Endothelial cell (in vitro differentiated cells): ENCODE measurements at places on chromosomes 3 and 15.

DNA sequence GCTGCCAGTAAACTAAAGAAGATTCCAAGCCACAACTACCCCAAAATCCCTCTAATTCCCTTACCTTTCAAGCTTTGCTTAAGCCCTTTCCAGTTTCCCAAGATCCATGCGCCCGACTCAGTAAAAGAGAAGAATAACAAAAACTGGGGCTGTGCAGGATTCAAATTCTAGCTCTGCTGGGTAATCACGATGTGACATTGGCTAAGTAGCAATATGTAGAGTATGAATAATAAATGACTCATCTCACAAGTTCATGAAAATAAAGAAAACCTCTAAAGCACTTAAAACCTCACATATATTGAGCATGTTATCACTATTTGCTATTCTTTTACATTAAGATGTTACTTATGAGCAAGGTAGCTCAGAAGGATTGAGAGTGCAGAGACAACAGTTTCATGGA is 522.2 kb upstream of the ZNF717 start:
- DNase-seq: no peak

DNA sequence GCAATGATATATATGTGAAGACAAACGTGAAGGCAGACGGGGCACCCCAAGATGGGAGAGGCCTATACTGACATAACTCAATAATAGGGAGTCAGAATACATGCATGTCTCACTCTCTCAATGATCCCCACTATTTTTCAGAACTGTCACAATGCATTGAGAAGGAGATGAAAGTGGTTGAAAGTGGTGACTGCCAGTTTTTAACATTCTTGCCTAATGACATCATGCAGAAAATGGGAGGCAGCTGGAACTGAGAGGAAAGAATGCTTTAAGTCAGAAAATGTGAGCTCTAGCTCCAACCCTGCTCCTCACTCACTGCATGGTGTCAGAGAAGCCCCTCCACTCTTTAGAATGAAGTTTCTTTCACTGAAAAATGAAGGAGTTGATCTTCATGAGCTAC is 55.3 kb upstream of the P2RY1 start:
- no peak for DNase-seq

DNA sequence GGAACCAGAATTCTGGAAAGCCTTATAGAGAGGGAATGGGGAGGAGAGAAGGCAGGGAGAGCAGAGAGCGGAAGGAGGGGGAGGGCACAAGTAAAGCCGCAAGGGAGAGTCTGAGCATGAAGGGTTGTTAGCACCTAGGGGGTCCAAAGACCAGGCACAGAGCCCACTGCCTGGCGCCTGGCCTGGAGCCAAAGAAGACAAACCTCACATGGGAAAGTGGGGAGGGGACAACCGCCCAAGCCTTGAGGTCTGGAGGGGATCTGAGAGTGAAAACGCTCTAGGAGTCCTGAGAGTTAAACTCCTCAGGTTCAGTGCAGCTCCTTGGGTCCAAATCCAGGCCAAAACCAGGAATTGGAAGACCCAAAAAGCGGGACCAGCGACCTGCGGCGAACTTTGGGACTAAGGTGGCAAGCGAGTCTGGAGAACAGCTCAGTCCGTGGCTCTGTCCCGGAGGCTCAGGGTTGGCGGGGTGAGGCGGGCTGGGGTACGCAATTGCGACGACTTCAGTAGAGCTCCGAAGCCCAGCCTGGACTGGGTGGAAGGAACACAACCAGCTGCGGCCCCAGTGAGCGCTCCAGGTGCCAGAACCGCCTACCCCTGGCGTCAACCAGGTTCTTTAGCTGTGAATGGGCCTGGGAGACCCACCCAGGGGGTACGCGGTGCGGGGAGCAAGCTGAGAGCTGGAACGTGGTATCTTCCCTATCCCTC is 807 bp upstream of the INAFM2 start:
- DNase-seq: no peak

DNA sequence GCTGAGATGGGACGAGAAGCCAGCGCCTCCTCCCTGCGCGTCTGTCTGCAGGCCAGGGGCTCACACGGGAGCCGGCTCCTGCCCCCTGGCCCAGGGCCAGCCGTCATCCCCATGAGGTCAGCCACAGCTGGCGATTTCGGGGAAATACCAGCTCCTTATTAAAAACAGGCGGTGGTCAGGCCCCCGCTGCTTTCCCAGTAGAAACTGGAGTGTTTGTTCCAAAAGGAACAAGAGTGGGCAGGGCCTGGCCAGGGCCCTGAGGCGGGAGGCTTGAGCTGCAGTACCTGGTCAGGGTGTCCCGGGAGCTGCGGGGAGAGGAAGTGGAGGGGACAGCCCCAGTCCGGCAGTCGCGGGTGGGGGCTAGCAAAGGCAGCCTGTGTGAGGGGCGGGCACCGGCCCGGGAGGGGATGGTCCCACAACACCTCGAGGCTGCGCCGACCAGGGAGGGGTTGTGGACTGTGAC is 17.8 kb downstream of the MYL3 start:
- DNase-seq: peak; percentile 2

DNA sequence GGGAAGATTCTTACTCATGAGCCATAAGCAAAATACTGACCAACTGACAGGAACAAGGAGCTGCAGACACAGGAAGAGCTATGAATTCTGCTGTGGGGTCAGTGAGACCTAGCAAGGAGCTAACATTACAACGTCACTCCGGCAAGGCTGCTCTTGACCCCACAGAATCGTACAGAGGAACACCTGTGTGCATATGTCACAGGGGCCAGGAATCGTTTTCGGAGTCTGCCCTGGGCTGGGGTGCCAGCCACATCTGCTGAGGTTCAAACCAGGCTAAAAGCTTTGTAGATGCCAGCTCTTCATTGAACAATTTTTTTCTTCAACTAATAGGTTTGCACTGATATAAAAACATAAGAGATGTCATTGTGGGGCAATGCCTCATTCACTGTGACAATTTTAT is 82.6 kb downstream of the LRRK1 start:
- DNase-seq: no peak

GRCh38 chr3:64030741-64031140 is 7.4 kb upstream of the PSMD6 start:
- peak; percentile 72 for DNase-seq

- peak; percentile 51 for DNase-seq
These were observed 48.9 kb upstream of the RBP1 start for GRCh38 chr3:139588450-139588849.

DNA sequence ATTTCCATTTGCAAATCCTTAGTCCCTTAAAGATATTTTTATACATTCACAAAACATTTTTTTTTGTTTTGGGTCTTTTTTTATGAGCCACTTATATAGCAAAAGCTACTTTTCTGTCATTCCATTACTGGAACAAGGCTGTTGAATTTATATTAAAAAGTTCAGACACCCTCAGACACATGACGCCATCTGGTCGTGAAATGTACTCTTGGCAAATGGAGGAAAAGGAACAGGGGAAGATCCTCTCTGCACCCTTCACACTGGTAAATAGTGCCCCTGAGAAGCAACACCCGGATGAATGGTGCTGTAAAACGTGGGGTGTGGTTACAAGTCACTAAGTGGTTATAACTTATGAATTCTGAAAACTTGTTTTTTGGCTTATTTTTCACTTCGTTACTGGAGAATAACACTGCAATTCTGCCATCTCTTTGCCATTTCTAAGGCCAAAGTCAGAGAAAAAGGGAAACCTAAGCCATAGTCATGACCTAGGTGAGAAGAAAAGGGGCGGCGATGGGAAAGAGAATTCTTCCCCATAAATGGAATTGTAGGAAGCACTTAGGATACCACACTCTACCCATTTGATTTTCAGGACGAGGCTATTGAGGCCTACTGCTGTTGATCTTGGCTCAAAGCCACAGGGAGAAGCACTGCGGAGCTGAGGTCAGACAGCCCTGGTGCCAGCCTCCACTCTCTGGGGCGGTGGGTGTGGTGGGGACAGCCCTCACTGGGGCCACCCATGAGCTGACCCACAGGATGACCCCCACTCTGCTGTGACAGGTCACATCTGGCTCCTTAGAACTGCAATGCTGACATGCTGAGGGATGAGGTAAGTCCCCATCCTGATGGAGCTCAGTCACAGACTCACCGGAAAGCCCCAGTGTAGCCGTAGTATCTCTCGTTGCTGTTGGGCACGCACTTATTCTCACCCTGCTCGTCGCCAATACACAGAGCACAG is 21.9 kb downstream of the LTF start:
- peak; percentile 47 for DNase-seq

- no peak for DNase-seq
These were observed 147.6 kb downstream of the TIGIT start for GRCh38 chr3:114441386-114441785.

GRCh38 chr3:55180936-55181535 is 253.2 kb upstream of the LRTM1 start:
- peak; percentile 27 for DNase-seq

GRCh38 chr3:16395212-16395611 is 118.3 kb downstream of the RFTN1 start:
- DNase-seq: no peak

DNA sequence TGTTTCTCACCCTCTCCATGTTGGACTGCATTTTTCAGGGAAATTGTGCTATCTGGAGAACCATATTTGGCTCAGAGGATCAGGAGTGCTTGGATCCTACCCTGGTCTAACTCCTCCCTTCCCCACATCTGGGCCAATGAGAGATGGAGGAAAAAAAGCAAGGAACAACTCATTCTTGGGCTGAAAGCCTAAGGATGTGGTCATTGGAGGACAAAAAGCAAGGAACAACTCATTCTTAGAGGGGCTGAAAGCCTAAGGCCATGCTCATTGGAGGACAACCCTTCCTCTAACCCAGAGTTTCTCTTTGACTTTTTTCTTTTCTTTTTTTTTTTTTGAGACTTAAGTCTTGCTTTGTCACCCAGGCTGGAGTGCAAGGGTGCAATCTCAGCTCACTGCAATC is 48.6 kb upstream of the CHRNB4 start:
- DNase-seq: no peak

- DNase-seq: no peak
These were observed 67.7 kb downstream of the RARB start for GRCh38 chr3:25495726-25496253.

GRCh38 chr15:69400850-69401249 is 13.3 kb upstream of the KIF23 start:
- DNase-seq: no peak

- no peak for DNase-seq
These were observed 610.2 kb downstream of the TBL1XR1 start for GRCh38 chr3:176587089-176587488.

- DNase-seq: no peak
These were observed 46.4 kb upstream of the KLF13 start for GRCh38 chr15:31280046-31280830.

- DNase-seq: no peak
These were observed 966 bp upstream of the PKM start for GRCh38 chr15:72231833-72232478.

DNA sequence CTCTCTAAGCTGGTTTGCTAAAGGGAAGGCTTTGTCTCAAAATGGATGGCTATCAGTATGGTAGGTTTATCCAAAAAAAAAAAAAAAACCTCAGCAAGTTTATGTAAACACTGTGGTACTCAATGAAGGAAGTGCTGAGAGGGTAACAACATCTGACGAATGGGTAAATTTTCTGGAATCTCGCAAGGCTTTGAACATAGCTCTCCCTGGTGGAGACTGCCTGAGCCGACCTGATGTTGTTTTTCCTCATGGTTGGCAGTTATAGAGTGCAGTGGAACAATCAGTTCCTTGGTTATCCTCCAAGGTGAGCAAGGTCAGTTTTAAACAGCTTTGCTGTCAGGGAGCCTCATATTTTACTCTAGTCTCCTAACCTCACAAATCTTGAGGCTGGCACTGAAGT is 94.6 kb downstream of the ZPLD1 start:
- DNase-seq: peak; percentile 8

- DNase-seq: no peak
These were observed 30.2 kb downstream of the ABI3BP start for GRCh38 chr3:100963041-100963440.

DNA sequence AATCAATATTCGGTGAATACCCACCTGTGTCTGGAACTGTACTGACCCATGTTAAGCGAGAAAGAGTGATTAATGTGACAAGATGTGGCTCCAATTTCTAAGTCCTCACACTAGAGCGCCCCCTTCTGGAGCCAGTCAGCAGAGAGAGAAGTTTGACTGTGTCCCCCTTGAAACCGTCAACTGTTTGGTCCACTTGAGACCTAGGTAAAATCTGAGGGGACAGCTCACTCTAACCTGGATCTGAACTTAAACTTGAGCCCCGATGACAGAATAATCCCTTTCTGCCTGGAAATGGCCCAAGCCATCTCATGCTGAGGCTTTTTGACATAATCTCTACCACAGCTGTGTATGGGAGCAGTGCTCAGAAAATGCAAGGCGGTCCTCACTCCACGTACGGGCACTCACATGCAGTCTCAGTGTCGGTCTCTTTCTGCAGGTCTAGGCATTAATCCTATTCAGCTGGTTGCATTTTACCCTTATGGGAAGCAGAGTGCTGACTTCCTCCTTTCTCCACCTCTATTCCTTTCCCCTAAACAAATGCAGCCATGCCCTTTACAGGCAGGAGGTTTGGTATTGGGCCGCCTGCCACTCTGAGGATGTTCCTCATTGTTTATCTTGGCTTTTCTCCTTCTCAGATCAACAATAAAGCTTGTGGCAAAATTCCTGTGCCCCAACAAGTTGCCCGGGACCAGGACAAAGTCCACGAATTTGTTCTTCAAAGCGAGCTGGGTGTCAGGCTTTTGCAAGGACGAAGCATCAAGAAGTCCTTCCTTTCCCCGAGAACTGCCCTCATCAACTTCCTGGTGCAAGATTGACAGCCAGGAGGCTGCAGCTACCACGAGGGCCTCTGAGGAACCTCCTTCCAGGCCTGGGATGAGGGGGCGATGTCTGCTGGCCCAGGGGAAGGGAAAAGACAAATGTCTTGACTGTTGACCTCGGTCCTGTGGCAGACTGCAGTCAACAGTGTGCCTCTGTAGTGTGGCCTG is 47.5 kb upstream of the LIMD1 start:
- no peak for DNase-seq

GRCh38 chr3:106093616-106094015 is 224.8 kb upstream of the CBLB start:
- DNase-seq: no peak

DNA sequence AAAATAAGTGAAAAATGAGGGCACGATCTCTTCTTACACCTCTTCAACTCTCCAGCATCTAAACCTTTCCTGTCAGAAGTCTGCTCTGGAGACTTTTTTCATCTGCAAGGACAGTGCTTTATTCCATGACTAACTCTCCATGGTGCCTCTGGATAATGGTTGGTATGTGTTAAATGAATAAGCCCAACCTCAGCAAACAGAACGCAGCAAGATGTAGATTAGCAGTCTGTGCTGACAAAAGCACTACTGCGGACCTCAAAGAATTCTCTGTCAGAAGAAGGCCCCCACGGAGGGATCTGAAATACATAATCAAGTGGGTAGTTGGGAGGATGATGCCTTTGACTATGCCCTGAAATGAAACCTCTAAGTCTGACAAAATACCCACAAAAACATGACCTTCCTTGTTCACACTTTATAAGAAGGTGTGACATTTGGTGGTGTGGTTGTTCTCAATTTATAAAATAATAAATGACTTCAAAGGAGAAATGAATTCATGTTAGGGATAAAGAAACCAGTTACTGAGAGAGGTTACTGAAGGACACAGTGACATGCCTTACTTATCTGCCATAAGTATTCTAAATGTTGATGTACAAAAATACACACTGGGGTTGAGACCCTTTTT is 43.2 kb upstream of the ADCY5 start:
- no peak for DNase-seq
